HTR-8/SVneo (cell line): ENCODE measurements at places on chromosomes 3 and 15.

GRCh38 chr3:63951492-63952247 lies 39.5 kb upstream of the SCAANT1 start:
- no peak for DNase-seq

DNA sequence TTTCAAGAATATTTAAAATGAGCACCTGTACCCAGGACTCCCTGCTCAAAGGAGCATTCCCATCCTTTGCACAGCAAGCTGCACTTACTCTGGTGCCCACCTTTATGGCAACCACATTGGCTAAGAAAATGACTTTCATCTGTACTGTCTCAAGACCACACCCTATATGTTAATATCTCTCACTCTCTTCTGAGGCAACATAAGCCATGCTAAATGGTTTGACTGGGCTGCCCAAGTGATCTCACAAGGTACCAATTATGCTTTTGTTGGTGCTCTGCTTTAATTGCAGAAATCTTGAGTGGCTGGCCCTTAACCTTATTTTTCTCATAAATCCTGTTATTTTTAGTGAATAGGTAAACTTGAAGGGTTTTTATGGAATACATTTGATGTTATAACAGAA lies 17.7 kb downstream of the RYK start:
- DNase-seq: no peak

DNA sequence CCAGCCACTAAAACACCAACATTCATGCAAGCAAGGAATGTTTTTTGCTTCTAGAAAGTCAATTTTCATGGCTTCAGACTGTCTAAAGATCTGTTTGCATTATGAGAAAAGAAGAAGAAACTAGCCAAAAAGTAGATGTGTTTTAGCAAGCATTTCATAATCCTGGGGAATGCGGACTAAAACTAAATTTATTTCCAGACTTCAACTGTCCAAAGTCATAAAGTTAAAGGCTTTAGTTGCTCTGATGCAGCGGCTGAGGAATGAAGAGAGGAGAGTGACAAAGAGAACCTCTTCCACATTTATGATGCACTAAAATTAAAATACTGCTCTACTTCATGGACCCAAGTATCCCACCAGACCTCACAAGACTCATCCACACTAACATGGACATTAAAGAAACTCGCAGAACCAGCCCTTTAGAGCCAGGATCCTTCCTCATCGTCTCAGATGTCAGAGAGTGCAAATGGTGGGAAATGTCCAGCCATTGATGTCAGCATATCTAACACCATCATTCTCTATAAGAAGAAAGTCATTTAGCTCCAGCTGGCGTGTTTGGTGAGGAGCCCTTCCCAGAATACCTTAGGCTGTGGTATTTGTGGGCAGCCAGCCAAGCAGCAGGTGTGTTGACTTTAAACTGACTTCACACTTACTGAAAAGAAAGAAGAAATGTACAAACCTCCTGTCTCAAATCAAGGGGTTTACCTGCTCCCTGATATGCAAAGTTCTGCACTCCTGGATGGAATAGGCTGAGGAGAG lies 17.4 kb downstream of the FYCO1 start:
- no peak for DNase-seq

- DNase-seq: no peak
Observed at GRCh38 chr3:37785736-37786135, 75.9 kb upstream of the CTDSPL start.

- DNase-seq: no peak
Observed at GRCh38 chr3:50630394-50630793, 13.4 kb downstream of the MAPKAPK3 start.

GRCh38 chr3:194328053-194328657 lies 23.0 kb downstream of the CPN2 start:
- peak; percentile 65 for DNase-seq

GRCh38 chr15:69114331-69114928 lies 46.0 kb upstream of the GLCE start:
- no peak for DNase-seq

- DNase-seq: no peak
Observed at GRCh38 chr3:179991104-179991503, 45.6 kb downstream of the PEX5L start.

GRCh38 chr3:114444216-114444615 lies 150.4 kb downstream of the TIGIT start:
- DNase-seq: no peak

- DNase-seq: peak; percentile 28
Observed at GRCh38 chr15:45307230-45307924, 55.3 kb downstream of the SLC28A2 start.

- no peak for DNase-seq
Observed at GRCh38 chr3:149610351-149611105, 47.3 kb downstream of the WWTR1 start.

- no peak for DNase-seq
Observed at GRCh38 chr3:102018551-102018950, 169.2 kb downstream of the NFKBIZ start.

GRCh38 chr15:33801954-33802353 lies 166.3 kb upstream of the CHRM5 start:
- DNase-seq: no peak

GRCh38 chr3:183485585-183485984 lies 57.2 kb upstream of the MCF2L2 start:
- no peak for DNase-seq

- no peak for DNase-seq
Observed at GRCh38 chr3:32577581-32578556, 7.2 kb upstream of the DYNC1LI1 start.

DNA sequence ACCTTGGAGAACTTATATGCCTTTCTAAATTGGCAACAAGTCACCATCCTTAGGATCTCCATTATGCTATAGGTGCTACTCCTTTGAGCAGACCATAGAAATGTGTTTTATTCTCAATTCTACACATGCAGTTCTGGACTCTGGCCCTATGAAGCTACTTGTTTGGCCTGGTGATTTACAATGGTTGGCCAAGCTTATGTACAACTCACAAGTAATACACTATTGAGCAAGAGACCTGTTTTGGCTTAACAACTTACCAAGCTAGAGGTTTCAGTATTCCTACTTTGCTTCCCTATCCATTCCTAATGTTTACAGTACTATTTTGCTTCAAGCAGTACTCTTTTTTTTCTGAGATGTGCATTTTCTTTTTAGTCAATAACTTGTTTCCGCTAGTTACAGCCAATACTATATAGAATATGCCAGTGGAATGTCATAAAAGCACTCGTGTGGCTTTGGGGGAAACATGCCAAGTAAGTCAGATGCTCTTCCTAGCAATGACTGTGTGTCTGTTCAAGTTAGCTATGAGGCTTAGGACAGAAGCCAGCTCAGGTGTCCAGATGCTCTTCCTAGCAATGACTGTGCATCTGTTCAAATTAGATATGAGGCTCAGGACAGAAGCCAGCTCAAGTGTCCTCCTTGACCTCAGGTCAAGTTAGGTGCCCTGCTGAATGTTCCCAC lies 174.9 kb upstream of the SEMA6D start:
- no peak for DNase-seq

DNA sequence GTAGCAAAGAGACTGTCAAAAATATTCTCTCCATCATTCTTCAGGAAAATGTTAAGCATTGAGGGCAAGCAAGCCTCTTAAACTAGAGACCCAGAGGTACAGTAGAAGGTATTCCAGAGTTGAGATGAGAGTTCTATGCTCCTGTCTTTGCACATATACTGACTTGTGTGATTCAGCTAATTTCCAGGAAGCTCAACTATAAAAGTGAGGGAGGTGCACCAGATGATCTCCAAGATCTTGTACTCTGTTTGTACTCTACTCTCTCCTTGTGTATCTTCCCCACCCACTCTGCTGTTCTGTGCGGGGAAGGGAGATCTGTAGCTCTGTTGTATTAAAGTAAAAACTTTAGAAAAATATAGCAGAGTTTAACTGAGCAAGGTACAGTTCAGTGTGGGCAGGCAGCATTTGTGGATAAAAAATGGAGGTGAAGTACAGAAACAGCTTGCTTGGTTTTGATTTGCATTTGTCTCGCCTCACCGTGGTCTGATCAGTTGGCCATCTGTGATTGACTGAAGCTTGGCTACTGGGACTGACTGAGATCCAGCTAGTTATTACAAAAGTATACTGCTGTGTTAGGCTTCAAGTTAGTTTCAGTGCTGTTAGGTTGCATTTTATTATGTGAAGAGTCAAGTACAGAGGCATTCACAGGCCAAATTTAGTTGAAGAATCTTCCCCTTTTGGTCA lies 463.1 kb upstream of the GOLIM4 start:
- DNase-seq: no peak

GRCh38 chr3:17795711-17796110 lies 53.3 kb upstream of the TBC1D5 start:
- DNase-seq: no peak

DNA sequence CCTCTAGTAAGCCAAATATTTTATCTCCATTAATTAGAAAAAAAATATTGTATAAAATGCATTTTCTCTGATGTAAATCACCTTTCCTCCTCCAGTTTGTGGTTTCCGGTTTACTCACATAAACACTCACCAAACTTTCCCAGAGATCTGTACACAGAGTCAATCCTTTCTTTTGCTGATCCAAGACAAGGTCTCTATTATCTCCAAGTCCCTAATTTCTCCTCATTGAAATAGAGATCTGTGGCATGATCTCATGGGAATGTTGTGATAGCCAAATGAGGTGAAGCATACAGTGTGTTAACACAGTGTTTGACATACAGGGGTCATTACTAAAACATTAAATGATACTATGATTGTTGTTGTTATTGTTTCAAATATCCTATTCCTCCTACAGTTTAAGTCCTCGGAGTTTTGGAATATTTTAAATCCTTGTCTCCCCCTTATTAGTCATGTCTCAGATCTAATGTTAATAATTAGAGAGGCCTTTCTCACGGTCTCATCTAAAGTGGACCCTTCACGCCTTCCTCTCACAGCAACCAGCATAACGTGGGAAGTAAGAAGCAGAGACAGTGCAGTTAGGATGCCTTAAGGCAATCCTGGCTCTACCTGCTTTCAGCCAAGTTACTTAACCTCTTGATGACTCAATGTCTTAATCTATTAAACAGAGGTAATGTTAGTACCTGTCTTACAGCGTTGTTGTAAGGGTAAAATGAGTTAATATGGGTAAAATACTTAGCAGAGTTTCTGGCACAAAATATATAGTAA lies 333.3 kb downstream of the GRM7 start:
- no peak for DNase-seq

GRCh38 chr3:13715961-13716360 lies 163.9 kb downstream of the WNT7A start:
- no peak for DNase-seq

DNA sequence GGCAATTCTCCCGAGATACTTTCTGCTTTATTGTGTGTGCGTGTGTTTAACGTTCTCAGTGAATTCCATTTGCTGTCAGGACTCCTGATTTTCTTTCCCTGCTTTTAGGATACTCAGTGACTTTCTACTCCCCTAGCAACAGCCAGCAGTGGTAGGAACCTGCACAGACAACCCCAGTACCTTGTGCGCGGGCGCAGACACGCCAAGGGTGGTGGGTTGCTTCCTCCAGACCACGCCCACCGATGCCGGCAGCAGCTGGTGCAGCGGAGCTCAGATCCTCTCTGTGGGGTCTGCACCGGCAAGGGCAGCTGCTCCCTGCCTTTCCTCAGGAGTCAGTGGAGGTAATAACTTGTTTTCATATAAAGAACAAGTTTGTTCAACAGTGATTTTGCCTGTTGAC lies 225.1 kb upstream of the NDN start:
- no peak for DNase-seq

- DNase-seq: no peak
Observed at GRCh38 chr15:26804063-26804804, 31.4 kb upstream of the GABRB3 start.

GRCh38 chr15:63186065-63186464 lies 3.3 kb upstream of the RAB8B start:
- peak; percentile 48 for DNase-seq

DNA sequence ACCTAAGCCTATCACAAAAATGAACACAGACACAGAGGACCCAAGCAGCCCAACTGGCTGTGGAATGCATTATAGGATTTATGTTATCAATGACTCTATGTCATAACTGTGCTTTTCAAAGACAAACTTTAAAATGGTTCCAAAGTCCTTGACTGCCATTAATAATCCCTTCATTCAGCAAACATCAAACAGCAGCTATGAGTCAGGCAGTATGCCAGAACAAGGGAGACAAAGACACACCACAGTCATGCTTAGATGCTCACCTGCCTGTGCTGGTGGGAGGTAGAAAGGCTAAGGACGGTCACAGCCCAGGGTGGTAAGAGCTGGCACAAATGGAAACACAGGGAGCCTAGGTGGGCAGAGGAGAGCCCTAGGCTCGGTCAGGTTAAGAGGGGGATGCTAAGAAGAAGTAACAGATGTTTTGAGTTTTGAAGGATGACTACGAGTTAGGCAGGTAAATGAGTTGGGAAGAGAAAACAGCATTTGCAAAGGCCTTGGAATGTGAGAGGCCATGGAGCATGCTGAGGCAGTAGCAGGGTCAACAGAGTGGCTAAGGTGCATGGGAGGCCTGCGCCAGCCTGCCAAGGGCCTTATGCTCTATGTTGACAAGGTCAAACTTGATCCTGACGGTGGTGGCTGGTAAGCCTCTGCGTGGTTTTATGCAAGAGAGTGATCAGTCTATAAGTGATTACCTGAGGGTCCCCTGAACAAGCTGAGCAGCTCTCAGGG lies 23.0 kb downstream of the NMNAT3 start:
- no peak for DNase-seq

DNA sequence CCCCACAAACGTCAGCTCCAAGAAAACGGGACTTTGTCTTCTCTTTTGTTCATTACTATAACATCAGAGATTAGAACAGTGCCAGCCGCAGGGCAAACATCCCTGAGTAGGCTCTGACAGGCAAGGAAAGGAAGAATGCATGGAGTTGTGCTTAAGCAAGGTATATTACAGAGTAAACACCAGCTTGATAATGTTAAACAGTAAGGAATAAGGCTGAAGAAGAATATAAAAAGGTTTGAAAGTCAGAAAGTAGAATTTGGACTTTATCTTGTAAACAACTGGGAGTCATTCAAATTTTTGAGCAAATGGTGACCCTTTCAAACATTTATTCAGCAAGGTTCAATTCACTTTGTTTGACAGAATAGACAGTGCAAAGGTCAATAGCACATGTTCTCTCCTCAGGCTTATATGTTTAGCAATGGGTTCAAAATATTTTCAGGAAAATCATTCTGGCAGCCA lies 11.0 kb downstream of the GABPB1 start:
- DNase-seq: no peak

GRCh38 chr3:81268526-81268925 lies 492.9 kb downstream of the GBE1 start:
- DNase-seq: no peak

DNA sequence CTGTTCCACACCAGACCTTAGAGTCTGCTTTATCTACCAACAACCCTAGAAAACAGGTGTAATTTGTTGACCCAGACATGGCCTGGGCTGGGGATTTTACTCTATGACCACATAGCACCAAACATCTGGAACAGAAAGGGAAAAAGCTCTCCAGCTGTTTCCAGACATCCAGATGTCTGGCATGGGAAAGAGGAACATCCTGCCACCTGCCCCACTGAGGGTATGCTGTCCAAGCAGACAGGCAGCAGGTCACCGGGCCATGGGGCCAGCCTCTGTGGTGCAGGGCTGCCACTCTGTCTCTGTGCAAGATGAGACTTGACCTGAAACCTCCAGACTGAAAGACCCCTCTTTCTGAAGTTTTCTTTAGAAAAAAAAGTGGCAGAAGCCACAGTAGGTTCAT lies 359.3 kb upstream of the ICE2 start:
- no peak for DNase-seq
